SJCRH30 (cell line): ENCODE measurements at places on chromosomes 5 and 9.

DNA sequence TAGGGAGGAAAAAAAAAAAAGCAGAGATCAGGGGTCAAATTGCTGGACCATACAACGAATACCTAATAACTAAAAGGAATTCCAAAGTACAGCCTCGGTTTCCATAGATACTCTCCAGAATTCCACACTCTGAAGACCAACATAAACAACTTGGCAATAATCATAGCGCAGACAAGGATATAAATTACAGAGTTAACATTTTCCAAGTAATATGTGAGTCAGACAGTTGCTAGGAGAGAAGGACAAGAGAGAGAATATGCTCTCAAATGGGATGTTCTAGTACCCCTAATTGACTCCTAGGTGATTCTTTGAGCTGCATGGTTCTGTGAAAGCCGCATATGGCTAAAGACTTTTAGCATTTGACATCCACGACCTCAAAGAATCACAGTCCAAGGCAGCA is 165.2 kb downstream of the FRMD3 start:
- H3K4me3 ChIP-seq: no peak overlapping the region
- no peaks in the 10 kb centered on the region for H3K4me1 ChIP-seq
- no peak for DNase-seq
- H3K27ac ChIP-seq: no peak overlapping the region
- H3K27me3 ChIP-seq: no peaks in the 10 kb centered on the region

DNA sequence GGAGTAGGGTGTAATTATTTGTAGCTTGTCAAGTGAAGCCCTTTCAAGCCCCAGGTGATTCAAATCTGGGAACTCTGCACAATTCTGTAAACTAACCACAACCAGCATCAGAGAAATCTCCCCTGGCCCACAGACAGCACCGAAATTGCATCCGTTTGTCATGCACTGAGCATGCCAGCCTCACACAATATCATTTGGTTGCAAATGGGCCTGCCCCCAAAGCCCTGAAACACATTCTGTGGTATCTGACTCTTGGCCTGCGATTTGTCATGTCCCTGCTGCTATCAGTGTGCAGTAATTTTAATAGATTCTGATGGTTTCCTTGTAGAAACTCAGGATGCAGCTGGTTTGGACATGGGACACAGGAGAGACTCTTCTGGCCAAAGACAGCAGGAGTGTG is 35.3 kb downstream of the SNX24 start:
- H3K4me3 ChIP-seq: no peak overlapping the region
- H3K27ac ChIP-seq: no peak overlapping the region
- H3K36me3 ChIP-seq: no peaks in the 10 kb centered on the region
- H3K27me3 ChIP-seq: no peaks in the 10 kb centered on the region

DNA sequence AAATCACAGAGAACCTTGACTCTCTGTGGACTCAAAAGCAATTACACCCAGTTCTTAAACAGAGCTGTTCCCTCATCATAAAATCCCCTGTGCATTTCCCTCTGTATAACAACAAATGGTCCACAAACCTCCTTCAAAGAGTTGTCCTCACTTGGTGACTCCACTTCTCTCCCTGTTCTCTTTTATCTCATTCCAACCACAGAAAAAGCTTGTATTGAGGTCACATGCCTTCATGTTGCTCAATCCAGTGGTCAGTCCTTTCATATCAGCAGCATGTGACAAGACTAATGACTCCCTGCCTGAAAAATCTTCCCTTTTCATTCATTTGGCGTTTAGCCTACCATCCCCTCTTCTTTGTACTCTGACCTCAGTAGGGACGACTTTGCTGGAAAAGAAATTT is 158.0 kb downstream of the DEPDC1B start:
- H3K4me3 ChIP-seq: no peak overlapping the region
- no peaks in the 10 kb centered on the region for H3K27me3 ChIP-seq
- no peak overlapping the region for H3K27ac ChIP-seq
- H3K36me3 ChIP-seq: no peaks in the 10 kb centered on the region
- no peak for DNase-seq

GRCh38 chr5:98309785-98310598 is 463.5 kb upstream of the RGMB start:
- H3K27me3 ChIP-seq: no peaks in the 10 kb centered on the region
- H3K4me3 ChIP-seq: peak overlapping the region; percentile 30
- no peaks in the 10 kb centered on the region for H3K36me3 ChIP-seq
- H3K27ac ChIP-seq: peak overlapping the region; percentile 69
- peaks cover 46% of the 10 kb centered on the region for H3K4me1 ChIP-seq

DNA sequence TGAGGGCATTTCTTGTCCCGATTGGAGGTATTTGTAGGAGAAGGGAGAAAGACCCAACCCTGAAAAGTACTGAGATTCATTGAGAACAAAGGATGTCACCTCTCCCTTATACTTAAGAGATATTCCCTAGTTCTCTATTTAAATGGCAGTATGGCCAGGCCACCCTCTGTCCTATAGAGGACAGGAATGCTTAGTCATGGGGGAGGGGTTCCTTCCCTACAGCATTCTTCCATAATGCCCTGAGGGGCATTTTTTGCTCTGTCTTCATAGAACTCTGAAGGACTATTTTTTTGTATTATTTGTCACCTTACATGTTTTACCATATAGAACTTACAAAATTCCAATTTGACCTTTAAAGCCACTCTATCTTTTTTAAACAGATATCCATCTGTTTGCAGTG is 176.3 kb downstream of the TMEM161B start:
- H3K4me1 ChIP-seq: no peaks in the 10 kb centered on the region
- H3K27me3 ChIP-seq: no peaks in the 10 kb centered on the region
- H3K36me3 ChIP-seq: no peaks in the 10 kb centered on the region
- DNase-seq: no peak

DNA sequence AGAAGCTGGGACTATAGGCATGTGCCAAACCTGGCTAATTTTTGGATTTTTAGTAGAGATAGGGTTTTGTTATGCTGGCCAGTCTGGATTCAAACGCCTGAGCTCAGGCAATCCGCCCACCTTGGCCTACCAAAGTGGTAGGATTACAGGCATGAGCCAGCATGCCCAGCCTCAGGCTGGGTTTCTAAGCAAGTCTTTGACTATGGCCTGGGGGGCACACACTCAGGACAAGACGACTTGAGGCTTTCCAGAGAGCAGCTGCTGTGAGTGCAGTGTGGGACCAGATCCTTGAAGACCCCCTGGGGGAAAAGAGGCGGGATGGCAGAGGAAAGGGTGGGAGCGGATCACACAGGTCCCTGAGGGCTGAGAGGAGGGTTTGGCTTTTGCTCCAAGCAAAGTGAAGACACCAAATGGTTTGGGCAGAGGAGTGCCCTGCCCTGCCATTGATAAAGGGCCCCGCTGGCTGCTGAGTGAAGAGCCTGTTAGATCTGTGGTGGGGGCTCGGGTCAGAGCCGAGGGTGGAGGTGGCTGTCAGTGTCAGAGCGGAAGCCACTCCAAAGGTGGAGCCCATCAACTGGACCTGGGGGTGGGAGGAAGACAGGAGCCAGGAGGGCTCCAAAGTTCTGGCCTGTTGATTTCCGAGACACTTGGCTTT is 46.8 kb upstream of the FUBP3 start:
- no peak overlapping the region for H3K27ac ChIP-seq
- no peak for DNase-seq
- no peak overlapping the region for H3K4me3 ChIP-seq
- H3K36me3 ChIP-seq: no peaks in the 10 kb centered on the region
- peaks cover 12% of the 10 kb centered on the region for H3K4me1 ChIP-seq
- no peaks in the 10 kb centered on the region; the same call in 1 of the 2 replicates for H3K27me3 ChIP-seq

- no peak overlapping the region for H3K27ac ChIP-seq
- no peaks in the 10 kb centered on the region for H3K4me1 ChIP-seq
- H3K36me3 ChIP-seq: no peaks in the 10 kb centered on the region
- no peak overlapping the region for H3K4me3 ChIP-seq
Measured at GRCh38 chr5:22102823-22103359, 750.3 kb downstream of the CDH12 start.

DNA sequence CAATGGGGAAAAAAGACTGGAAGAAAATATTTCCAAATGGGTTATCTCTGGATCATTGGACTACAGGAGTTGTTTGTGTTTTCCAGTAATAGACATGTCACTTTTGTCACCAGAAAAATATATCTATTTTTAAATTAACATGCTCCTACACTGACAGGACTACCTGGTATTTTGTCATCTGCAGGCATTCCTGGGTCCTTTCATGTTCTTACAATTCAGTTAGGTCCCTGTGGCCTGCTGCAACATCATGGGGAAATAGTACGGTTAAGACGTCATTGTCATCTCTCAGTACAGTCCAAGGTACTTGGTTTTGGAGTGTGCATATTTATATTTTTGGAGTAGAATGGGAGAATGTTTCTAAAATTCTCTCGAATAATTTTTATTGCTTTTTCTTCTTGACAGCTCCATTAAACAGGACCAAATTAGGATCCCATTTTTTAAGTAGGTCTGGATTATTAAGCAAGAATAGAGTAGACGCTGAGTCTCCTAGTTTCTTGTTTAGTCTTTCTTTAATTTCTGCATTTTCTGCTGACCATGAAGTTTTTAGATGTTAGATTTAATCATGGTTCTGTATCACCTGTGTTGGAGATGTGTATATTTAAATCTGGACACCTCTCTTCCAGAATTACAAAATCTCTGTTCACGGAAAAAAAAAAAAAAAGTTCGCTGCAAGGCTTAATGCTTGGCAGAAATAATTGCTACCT is 46.9 kb downstream of the SLC22A5 start:
- H3K27me3 ChIP-seq: no peaks in the 10 kb centered on the region
- no peaks in the 10 kb centered on the region for H3K36me3 ChIP-seq
- H3K4me3 ChIP-seq: no peak overlapping the region
- H3K4me1 ChIP-seq: peaks cover 10% of the 10 kb centered on the region
- H3K27ac ChIP-seq: no peak overlapping the region

DNA sequence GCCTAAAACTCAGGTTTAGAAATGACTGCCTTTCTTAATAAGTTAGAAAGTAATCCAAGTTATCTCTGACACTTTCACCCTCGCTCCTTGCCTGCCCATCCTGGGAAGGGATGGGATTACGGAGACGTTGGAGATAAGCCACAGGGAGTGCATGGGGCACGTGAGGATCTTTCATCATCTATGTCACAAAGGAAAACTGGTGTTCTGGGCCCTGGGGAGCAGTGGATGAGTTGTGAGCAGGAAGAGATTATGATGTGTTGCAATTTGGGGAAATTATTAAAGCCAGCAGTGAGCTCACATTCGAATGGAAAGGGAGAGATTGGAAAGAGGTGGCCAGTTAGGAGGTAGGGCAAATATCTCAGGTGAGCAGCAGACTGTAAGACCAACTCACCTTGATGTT is 12.8 kb downstream of the AFAP1L1 start:
- DNase-seq: no peak
- no peaks in the 10 kb centered on the region; the same call in 1 of the 2 replicates for H3K4me1 ChIP-seq
- H3K36me3 ChIP-seq: no peaks in the 10 kb centered on the region

DNA sequence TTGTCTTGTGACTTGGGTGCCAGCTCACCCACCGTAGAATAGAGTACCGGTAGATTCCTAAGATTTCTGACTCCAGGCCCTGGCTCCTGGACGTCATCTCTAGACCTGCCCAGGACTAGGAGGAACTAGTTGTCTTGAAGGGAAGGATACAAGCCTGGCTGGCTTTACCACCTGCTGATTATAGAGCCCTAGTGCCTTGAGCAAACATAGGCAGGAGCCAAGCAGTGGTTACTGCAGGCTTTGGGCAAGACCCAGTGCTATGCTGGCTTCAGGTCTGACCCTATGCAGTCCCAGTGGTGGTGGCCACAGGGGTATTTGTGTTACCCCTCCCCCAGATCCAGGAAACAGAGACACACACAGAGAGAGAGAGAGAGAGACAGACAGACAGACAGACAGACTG is 606.2 kb downstream of the PDE4D start:
- H3K36me3 ChIP-seq: no peaks in the 10 kb centered on the region
- DNase-seq: no peak
- H3K4me3 ChIP-seq: no peak overlapping the region
- H3K27me3 ChIP-seq: no peaks in the 10 kb centered on the region
- H3K27ac ChIP-seq: no peak overlapping the region

DNA sequence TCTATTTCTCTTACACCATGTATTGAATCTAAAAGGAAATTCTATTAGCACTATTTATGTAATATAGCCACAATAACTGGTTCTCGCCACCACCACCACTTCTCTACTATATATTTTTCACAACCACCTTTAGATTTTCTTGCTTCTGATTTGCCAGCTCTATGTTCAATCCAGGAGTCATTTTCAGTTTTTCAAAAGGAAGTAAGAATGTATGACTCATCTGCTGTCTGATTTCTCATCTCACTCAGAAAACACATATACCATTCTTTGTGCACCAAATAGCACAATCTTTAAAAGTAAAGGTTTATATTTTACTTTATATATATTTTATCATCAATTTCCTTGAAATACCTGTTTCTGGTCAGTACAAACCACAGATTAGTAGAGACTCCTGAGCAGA is 1127.5 kb downstream of the TAF11L14 start:
- H3K27ac ChIP-seq: no peak overlapping the region
- H3K4me1 ChIP-seq: no peaks in the 10 kb centered on the region
- H3K27me3 ChIP-seq: no peaks in the 10 kb centered on the region
- no peak for DNase-seq

DNA sequence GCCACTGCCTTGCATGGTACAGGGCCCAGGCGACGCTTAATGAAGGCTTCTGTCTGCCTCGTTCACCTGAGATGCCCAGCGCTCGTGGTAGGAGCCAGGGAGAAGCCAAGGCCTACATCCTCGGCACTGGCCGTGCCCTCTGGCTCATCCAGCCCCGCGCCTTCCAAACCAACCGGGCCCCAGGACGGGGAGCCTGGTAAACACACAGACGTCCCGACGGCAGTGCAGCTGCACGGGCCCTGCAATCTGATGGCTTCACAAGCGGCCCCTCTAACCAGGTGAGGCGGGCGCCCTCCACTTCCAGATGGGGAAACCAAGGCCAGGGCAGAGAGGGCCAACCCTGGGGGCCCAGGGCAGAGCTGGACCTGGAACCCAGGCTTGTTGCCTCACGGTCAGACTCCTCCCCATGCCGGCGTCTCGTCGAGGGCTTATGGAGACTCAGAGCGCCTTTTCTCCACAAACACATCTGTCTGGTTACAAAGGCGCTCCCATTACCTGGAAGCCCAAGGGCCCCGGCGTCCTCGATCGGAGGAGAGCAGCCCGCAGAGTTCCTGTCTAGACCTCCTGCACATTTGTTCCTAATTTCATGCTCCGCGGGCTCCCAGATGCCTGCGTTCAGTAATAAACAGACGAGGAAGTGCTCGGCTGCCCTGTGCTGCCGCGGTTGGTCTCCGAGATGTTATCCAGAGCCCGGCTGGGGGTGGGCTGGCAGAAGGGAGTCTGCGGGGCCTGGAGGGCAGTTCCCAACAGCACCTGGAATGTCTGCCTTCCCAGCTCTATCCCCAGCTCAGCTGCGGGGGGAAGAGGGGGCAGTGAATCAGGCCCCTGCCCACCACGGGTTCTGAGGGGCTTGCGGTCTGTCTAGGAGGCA is 23.5 kb downstream of the FAM163B start:
- H3K4me1 ChIP-seq: peaks cover 56% of the 10 kb centered on the region
- peak; percentile 94 for DNase-seq
- no peaks in the 10 kb centered on the region for H3K36me3 ChIP-seq

- peak; percentile 46 for DNase-seq
- H3K27ac ChIP-seq: no peak overlapping the region
- no peaks in the 10 kb centered on the region for H3K36me3 ChIP-seq
- no peaks in the 10 kb centered on the region for H3K27me3 ChIP-seq
- no peak overlapping the region for H3K4me3 ChIP-seq
Measured at GRCh38 chr5:1437226-1437829, 7.9 kb downstream of the SLC6A3 start.

GRCh38 chr9:78239506-78239905 is 3.6 kb downstream of the CEP78 start:
- H3K4me3 ChIP-seq: no peak overlapping the region
- peaks cover 38% of the 10 kb centered on the region for H3K36me3 ChIP-seq
